ENCODE measurements at places on chromosomes 3 and 15.
A peak's percentile ranks its signal among the peaks of the same experiment; 100 is the strongest.

DNA sequence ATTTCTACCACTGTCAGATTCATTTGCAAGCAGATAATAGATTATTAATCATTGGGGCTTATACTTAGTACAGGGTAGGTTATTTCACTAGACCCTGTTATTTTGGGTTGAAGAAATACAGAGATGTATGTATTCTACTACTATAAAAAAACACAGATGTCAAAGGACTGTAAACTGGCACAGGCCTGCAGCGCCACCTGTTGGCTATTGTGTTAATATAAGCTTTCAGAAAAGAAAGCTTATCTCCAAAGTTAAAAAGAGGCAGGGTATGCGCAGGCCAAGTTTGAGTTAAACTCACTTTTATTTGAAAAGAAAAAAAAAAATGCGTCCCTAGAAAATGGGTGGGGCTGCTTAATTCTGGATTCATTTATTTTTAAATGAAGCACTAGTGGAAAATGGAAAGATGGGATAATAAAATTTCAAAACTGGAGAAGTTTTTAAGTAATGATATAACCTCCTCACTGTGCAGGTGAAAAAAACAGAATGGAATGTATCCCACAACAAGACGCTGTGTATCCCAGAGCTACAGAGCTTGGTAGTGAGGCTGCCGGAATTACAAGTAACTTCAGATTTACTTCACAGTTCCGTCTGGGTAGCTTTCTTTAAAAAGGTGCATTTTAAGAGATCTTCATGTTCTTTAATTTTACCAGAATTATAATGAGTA lies 407.2 kb upstream of the TGFBR2 start:
- peak; percentile 91 for DNase-seq

DNA sequence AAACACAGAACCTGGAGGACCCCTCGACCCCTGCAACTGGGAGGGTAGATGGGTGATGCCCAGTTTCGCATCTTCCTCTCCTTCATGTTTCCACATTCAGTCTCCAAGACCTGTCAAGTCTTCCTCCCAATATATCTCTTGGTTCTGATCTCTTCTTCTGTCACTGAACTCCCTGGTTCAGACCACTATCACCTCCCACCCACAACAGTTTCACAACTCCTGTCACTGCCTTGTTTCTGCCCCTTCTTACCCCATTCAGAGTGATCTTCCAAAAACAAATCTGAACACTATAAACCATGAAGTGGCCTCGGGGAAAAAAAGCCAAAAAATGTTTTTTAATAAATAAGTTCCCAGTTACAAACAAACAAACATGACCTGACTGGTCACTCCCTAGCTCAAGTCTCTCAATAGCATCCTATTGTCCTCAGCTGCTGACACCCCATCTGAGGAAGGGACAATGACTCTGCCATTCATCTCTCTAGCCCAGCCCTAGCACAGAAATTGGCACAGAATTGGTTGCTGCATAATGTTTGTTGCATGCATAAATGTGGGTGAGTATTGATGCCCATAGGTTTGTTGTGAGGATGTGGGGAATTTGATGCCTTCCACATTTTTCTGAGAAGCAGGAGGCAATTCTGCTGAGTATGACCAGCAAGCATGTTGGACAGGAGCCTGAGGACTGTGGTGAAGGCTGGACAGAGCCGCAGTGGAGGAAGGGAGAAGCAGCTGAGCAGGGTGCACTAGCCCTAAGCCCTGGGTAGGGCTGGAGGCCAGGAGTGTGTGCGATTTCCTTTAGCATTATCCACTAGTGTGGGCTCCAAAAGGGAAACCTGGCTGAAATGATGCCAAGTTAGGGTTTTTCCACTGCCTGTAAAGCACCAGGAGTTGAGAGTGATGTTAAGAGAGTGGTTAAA lies 12.2 kb upstream of the XYLB start:
- DNase-seq, result no peak

GRCh38 chr3:160473221-160473620 lies 23.6 kb upstream of the TRIM59 start:
- no peak for DNase-seq

DNA sequence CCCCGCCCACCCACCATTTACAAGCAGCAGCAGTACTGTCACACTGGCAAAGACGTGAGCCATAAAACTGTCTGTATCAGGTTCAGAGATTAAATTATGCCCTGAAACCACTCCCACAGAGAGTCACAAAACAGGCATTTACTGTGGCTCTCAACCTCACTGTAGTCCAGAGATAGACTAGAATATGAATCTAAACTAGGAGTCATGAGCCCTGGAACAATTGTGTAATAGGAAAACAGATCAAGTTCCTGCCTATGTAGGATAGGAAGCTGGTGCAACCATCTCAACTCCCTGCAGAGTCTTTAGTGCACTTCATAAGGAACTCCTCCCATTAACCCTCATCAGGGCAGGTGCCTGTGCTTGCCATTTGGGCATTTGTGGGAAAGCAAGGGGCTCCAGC lies 61.7 kb downstream of the FAM227B start:
- no peak for DNase-seq

- no peak for DNase-seq
Observed at GRCh38 chr3:153311541-153311940, 149.5 kb downstream of the RAP2B start.

- no peak for DNase-seq
Observed at GRCh38 chr15:100515758-100516157, 13.0 kb downstream of the CERS3 start.

DNA sequence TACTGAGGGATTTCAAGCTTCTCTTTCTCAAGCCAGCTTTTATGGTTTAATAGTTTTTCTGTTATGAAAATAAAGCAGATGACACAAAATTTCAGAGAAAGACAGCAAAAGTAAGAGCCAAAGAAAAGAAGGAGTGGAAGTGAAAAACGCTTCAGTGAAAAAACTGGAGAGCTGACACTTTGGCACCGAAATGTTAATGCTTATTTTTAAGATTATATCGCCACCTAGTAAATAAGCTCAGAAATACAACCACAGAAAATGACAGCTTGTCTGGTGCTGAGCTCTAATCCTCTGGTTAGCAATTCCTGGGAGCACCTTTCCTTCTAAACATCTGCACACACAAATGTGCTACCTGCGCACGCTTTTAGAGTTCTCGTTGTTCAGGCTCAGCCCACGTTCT lies 101.6 kb downstream of the ZPLD1 start:
- DNase-seq, result no peak

DNA sequence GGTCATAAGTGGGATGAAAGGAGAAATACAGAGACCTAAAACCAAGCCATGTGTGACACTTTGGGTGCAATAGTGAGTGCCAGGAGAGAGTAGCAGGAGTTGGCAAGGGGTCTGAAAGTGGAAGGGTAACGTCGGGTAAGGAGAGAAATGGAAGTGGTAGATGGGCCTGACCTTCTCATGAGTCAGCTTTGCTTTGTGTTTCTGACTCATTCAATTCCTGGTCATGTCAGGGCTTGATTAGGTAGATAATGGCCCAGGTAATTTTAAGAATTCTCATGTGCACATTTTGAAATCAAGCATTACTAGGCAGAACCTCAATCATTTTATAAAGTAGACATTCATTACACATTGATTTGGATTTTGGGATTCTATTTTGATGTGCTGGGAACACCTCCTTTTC lies 262.5 kb downstream of the SOX2 start:
- DNase-seq, result no peak

DNA sequence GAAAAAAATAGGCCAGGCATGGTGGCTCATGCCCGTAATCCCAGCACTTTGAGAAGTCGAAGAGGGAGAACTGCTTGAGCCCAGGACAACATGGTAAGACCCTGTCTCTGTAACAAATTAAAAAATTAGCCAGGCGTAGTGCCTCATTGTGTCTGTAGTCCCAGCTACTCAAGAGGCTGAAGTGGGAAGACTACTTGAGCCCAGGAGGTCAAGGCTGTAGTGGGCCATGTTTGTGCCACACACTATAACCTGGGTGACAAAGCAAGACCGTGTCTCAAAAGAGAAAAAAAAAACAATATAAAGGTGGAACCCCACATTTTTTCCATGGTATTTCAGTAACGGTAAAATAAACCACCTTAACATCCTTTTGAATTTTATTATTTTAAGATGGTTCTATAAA lies 69.9 kb downstream of the DENND4A start:
- DNase-seq, result no peak

- DNase-seq, result no peak
Observed at GRCh38 chr3:192062186-192062585, 601.2 kb downstream of the PYDC2 start.

- no peak for DNase-seq
Observed at GRCh38 chr15:101488300-101489164, 975 bp downstream of the PCSK6 start.

- no peak for DNase-seq
Observed at GRCh38 chr3:5095886-5096285, 26.2 kb upstream of the ARL8B start.

DNA sequence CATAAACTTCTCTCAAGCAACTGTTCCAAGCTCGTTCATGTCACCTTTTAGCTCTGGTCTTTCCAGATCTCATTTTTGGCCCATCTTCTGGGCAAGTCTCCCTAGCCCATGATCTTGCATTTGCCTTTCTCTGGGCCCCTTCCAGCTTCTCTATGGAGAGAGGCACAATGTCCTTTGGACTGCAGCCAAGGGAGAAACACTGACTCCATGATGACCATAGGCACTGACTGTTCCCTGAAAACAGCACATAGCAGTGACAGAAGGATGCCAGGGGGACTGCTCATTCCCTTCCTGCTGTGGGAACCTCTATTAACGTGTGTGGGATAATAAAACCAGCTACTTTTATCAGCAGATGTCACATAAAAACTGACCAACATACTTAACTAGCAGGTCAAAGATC lies 60.3 kb downstream of the STRIT1 start:
- no peak for DNase-seq

- no peak for DNase-seq
Observed at GRCh38 chr3:74500257-74500656, 114.2 kb downstream of the CNTN3 start.

GRCh38 chr3:60579734-60580133 lies 671.5 kb downstream of the FHIT start:
- no peak for DNase-seq

DNA sequence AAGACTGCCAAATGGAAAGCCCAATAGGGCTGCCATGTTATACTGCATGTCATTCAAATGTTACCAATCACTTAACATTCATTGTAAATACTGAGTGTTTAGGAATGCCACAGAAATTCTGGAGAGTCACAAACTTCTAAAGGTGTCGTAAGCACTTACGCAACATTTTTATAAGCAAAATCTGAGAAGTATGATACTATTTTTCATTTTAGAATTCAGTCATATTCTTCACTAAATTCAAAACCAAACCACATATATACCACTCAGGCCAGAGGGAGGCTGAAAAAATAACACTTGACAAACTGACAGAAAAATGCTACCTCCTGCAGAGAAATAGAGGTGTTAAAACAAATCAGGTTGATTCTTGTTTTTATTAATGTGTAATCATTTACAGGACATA lies 89.8 kb downstream of the THBS1 start:
- no peak for DNase-seq

- no peak for DNase-seq
Observed at GRCh38 chr3:26715431-26715830, 92.9 kb downstream of the LRRC3B start.

- DNase-seq, result no peak
Observed at GRCh38 chr15:84727429-84727828, 11.5 kb upstream of the SEC11A start.

DNA sequence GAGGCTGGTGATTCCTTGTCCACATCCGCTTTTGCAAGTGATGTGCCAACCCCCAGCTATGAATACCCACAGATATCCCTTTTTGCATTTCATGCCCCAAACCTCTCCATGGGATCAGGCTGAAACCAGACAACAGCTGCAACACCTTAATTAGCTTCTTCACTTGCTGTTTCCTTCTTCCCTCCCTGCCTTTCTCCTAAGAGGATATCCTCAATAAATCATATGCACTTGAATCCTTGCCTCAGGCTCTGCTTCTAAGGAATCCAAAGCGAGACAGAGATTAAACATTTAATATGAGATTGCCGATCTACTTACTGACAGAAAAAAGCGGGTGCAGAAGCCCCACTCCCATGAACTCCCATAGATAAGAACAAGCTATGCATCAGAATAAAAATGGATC lies 138.1 kb downstream of the CNTN6 start:
- DNase-seq, result no peak

GRCh38 chr3:121951291-121951919 lies 57.2 kb downstream of the SLC15A2 start:
- no peak for DNase-seq

DNA sequence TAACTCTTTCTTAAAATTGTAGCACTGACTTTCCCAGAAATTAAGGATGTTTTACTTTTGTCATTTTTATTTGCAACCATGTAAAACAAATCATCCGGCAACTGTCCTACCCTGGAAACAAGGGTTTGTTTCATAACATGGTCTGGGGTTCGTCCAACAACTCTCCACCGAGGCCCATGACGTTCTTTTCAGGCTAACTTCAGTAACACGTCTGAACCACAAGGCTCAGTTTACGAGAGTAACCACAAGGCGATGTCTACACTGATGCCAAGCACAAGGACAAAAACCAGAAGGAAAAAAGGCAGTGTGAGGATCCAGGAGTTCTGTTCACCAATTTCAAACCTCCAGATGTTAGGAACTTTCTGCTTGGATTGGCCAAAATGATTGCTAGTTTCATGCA lies 546.1 kb downstream of the NTRK3 start:
- no peak for DNase-seq

DNA sequence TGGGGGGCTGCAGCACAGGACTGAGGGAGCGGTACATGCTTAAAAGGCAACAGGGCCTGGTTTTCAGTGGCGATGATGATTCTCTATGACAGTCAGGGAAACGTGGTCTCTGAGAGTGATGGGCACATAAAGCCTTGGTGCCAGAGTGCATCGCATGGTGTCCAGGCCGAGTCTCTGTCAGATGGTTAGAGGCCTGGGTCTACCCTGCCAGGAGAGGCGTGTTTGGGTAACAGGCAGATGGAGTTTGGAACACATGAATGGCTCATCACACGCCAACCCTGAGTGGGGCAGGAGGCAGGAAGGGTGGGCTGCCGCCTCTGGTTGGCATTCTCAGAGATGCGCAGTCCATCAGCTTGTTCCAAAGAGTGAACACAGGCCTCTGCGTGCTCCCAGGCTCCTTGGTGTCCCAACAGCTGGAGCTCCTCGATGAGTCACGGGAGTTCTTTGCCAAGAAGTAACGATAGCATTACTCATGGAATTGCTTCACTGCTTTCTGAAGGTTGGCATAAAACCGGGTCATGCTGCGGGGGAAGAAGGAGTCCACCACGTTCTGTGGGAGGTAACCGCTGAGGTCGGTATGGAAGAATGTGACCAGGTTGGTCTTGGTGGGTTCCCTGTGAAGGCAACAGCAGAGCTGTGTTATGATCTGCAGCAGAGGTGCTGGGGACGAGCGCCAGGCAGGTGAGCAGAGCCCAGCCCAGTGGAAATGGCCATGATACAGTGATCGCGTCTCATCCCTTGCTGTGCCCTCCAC lies 11.0 kb downstream of the STARD5 start:
- DNase-seq, result peak; percentile 80

Measured in Right ventricle myocardium inferior (tissue), 1 donor.